ENCODE measurements at places on chromosomes 11 and 22.

GRCh38 chr11:72061739-72062396 is 18.5 kb downstream of the NUMA1 start:
- DNase-seq, result no peak

DNA sequence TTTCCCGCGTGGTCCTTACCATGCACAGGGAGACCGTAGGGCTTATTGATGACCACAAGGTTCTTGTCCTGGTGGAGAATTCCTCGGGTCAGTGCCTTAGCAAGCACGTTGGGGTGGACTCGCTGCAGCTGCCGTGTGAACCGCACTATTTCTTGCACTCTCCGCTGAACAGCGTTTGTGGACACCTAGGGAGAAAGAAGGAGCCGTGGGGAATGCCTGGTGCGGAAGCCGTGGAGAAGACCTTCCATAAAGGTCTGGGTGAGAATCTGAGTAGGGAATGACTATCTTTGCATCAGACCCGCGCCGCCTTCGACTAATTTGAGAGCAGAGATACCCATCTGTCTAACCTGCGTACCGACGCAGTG is 597 bp downstream of the RPUSD4 start:
- DNase-seq, result no peak

DNA sequence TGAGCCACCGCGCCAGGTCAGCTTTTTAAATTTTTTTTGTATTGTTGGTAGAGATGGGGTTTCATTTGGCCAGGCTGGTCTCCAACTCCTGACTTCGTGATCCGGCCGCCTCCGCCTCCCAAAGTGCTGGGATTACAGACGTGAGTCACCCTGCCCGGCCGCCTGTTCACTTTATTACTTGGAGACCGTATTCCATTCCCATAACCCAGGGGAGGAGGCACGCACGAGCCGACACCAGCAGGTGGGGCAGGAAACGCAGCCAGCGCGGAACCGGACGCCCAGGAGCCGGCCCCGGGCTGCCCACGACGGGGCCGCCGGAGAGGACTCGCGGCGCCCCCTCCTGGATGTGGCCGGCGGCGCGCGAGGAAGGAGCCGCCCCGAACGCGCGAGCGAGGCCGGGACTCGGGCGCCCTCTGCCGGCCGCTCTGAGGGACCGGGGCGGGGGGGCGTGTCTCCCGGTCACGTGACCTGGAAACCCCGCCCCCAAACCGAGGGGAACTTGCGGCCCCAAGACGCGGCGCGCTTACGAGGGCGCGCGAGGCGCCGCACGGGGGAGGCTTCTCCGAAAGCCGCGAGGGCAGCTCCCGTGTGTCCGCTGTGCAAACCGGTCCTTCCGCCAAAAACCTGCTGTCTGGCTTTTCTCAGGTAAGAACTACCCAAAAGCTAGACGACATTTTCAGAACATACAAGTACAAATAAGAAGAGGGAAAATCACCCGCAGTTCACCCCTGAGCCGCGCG is 11.6 kb upstream of the RNH1 start:
- DNase-seq, result peak; percentile 73

- no peak for DNase-seq
Measured at GRCh38 chr11:8101421-8101820, 20.4 kb downstream of the TUB start.

GRCh38 chr22:44386386-44387035 is 73.8 kb upstream of the SHISAL1 start:
- no peak for DNase-seq

Measured in stimulated activated CD8-positive, alpha-beta memory T cell treated with anti-CD3 and anti-CD28 coated beads, Interleukin-7, amount 100 ng/mL, for 24 hours (primary cell).